Tongue (tissue), 3 donors: ENCODE measurements at places on chromosomes 4 and X. TPM values are rescaled to one million over a fixed set of nuclear protein-coding genes. Genes with fewer than 3 reads are reported as not detected.

BMPR1B gene
- 42.5 TPM for total RNA-seq

FMR1NB gene
- not detected for total RNA-seq

GUCY2F gene
- total RNA-seq = not detected

PLAC1 gene
- 1.4 TPM for total RNA-seq

CT47B1 gene
- total RNA-seq = not detected

SPANXN4 gene
- not detected for total RNA-seq

S100G gene
- not detected for total RNA-seq

CT45A3 gene
- total RNA-seq = not detected

UGT2B15 gene
- not detected for total RNA-seq

CITED1 gene
- 4.6 TPM for total RNA-seq

CT55 gene
- not detected for total RNA-seq

ANOS1 gene
- 26.4 TPM for total RNA-seq

PCSK1N gene
- 2.5 TPM for total RNA-seq

FRMD7 gene
- 0.82 TPM for total RNA-seq

IBSP gene
- not detected for total RNA-seq

GPR34 gene
- total RNA-seq = 2.7 TPM

HTN3 gene
- total RNA-seq = not detected

ATP1B4 gene
- total RNA-seq = 367 TPM

TMEM185A gene
- 30.5 TPM for total RNA-seq

IL21 gene
- not detected for total RNA-seq

TBC1D9 gene
- total RNA-seq = 30.0 TPM

FGF13 gene
- total RNA-seq = 49.3 TPM

TMEM271 gene
- 0.41 TPM for total RNA-seq
